ENCODE measurements at places on chromosomes 13 and 19.

- no peak for DNase-seq
Measured at GRCh38 chr13:48437371-48437770, 24.5 kb upstream of the LPAR6 start.

DNA sequence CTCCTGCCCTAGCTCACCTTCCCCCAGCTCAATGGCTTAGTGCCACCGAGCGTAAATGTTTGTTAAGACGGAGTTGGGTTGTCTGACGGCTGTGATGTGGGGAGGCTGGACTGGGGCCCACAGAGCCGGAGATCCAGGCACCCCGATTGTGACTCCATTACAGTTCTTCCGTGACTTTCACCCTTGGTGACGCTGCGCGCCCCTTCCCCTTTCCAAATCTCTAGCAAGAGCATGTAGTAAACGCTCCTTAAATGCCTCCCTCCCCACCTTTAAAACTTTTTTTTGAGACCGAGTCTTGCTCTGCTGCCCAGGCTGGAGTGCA is 829 bp downstream of the REEP6 start:
- DNase-seq = no peak

- DNase-seq = no peak
Measured at GRCh38 chr13:113125506-113126264, 3.1 kb downstream of the F10 start.

GRCh38 chr19:34666200-34666957 is 10.6 kb downstream of the SCGB2B2 start:
- no peak for DNase-seq

GRCh38 chr19:38932425-38933179 is 1.9 kb downstream of the MRPS12 start:
- no peak for DNase-seq

DNA sequence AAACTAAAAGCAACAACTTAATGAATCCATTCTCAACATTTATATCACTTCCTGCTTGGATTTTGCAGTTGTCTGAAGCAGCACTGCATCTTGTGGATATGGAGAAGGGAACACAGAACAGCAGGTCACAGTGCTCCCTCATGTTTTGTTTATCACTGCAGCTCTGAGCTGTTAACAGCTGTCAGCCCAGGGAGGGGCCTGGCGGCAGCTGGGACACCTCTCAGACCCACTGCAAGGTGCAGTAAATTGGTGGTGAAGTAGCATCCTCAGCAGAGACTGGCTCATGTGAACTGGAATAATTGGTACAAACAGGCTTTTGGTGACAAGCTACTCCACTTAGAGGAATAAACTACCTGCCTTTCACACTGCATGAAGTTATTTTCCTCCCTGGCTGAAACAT is 170.4 kb downstream of the LIG4 start:
- no peak for DNase-seq

DNA sequence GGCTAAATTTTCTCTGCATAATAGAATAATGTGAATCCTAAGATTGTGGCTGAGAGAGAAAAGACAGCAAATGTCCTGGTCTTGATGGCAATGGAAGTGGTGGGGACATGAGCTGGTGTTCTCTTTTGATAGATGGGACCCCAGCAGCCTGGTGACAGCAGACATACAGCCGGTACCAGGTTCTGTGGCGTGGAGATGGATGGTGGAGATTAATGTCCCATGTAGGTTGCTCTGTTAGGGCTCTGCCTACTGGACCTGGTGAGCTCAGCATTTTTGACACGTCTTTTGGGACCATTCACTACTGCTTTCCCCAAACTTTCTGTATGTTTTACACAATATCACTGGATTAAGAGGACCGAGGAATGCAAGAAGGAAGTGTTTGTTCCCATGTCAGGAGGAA is 8.2 kb upstream of the SIGLEC14 start:
- no peak for DNase-seq

- no peak for DNase-seq
Measured at GRCh38 chr13:77384999-77385398, 58.1 kb upstream of the MYCBP2 start.

DNA sequence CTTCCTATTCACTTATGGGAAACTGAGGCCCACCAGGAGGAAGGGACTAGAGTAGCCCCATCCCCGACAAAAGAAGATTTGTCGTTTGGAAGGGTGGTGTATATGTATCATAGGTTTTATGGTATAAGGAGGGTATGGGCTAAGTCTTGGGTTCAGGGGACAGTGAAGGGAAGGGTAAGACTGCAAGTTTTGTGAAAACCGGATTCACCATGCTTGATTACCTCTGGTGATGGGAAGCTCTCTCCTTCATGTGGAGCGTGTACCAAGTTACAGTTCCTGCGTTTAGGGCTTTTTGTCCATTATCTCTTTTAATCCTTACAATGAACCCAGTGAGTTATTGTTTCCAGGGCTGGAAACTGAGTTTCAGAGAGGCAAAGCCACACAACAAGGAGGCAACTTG is 3.8 kb downstream of the VASP start:
- no peak for DNase-seq

- no peak for DNase-seq
Measured at GRCh38 chr13:36125841-36126240, 5.3 kb downstream of the DCLK1 start.

GRCh38 chr19:10343495-10343894 is 4.1 kb upstream of the ICAM3 start:
- DNase-seq = no peak

GRCh38 chr19:9721861-9722260 is 46.7 kb downstream of the ZNF846 start:
- DNase-seq = no peak

GRCh38 chr19:36051637-36052036 is 2.4 kb downstream of the THAP8 start:
- DNase-seq = no peak

GRCh38 chr13:78194904-78195639 is 276.4 kb upstream of the EDNRB start:
- DNase-seq = no peak

GRCh38 chr13:42745655-42746054 is 35.7 kb upstream of the FAM216B start:
- no peak for DNase-seq

DNA sequence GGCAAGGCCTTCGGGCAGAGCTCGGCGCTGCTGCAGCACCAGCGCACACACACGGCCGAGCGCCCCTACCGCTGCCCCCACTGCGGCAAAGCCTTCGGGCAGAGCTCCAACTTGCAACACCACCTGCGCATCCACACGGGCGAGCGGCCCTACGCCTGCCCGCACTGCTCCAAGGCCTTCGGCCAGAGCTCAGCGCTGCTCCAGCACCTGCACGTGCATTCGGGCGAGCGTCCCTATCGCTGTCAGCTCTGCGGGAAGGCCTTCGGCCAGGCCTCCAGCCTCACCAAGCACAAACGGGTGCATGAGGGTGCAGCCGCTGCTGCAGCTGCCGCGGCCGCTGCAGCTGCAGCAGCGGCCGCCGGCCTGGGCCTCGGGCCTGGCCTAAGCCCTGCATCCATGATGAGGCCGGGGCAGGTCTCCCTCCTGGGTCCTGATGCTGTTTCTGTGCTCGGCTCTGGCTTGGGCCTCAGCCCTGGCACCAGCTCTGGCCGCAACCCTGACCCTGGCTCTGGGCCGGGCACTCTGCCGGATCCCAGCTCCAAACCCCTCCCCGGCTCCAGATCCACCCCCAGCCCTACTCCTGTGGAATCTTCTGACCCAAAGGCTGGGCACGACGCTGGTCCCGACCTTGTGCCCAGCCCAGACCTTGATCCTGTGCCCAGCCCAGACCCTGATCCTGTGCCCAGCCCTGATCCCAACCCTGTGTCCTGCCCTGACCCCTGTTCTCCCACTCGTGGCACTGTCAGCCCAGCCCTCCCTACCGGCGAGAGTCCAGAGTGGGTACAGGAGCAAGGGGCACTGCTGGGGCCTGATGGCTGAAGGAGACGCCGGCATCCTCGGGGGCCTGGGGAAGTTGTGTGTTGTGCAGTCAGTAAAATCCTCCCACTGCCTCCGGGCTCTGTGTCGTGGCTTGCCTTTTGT is 2.0 kb upstream of the MCOLN1 start:
- no peak for DNase-seq

- no peak for DNase-seq
Measured at GRCh38 chr19:582497-583197, 7.0 kb upstream of the HCN2 start.

DNA sequence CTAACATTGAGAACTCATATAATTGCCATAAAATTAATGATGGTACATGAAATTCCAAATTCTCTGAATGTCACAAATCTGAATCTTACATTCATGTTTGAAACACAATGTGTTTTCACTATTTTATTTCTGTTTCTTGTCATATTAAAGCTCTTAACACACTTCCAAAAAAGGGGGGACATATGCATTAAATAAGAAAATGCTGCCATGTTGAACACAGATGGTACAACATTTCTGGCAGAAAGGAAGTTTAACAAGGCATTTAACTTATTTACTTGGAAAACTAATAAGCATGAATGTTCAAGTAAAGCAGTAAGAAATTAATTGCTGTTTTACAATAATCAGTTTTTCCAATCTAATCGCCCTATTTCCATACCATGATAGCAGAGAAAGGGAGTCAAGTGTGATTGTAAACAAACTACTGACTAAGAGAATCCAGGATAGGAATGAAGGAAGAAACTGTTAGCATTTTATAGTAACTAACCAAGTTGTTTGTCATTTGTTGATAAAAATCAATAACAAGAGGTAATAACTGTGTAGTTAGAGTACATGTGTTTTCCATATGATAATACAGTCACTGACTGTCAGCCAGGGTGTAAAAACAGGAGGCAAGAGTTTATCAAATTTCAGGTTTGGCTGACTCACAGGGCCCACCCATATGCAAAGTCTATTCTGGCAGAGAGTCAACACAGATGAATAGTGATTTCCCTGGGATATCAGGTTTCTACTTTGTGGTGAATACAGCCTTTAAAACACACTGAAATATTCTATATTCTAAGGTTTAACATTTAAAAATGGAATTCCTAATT is 5.7 kb upstream of the FOXO1 start:
- DNase-seq = no peak

- DNase-seq = peak; percentile 97
Measured at GRCh38 chr13:110705826-110706569, at the start of gene CARS2. Gene CARS2 (minus strand): TSS chr13:110706116. CDS start chr13:110706093, 23 bp downstream.

DNA sequence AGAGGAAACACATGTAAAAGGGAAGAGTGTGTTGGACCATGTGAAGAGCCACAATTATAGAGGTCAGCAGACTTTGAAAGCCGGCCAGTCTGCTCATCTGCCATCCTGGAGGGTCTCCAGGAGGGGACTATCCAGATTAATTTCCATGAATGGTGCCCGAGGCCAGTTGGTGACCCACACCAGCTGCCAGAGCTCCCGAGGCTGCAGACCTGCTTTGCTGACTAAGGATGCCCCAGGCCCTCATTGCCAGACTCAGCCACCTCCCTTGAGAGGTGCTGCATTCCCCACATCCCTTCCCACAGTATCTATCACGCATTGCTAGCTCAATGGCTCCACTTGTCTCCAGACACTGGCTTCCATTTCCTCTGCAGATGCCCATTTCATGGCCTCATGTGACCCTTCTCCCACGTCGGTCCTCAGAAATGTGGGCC is 110.3 kb downstream of the NALCN start:
- DNase-seq = no peak

GRCh38 chr19:18675779-18676178 is 7.7 kb upstream of the CRTC1 start:
- DNase-seq = no peak

GRCh38 chr13:107244241-107244640 is 676.3 kb upstream of the ARGLU1 start:
- no peak for DNase-seq

DNA sequence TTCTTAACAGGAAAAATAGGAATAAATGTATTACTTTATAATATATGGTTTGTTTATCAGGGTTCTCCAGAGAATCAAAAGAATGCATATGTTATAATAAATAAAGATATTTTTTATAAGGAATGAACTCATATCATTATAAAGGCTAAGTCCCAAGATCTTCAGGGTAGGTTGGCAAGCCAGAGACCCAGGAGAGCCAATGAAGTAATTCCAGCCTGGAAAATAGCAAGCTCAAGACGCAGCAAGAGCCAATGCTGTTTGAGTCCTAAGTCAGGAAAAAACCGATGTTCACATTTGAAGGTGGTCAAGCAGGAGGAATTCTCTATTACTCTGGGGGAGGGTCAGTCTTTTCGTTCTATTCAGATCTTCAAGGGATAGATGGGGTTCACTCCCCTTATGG is 490.0 kb downstream of the PCDH20 start:
- no peak for DNase-seq

GRCh38 chr19:28242317-28242927 is 970.5 kb downstream of the UQCRFS1 start:
- no peak for DNase-seq

GRCh38 chr13:20843166-20843565 is 59.4 kb downstream of the XPO4 start:
- no peak for DNase-seq

GRCh38 chr13:70884196-70884595 is 775.9 kb upstream of the KLHL1 start:
- DNase-seq = no peak

DNA sequence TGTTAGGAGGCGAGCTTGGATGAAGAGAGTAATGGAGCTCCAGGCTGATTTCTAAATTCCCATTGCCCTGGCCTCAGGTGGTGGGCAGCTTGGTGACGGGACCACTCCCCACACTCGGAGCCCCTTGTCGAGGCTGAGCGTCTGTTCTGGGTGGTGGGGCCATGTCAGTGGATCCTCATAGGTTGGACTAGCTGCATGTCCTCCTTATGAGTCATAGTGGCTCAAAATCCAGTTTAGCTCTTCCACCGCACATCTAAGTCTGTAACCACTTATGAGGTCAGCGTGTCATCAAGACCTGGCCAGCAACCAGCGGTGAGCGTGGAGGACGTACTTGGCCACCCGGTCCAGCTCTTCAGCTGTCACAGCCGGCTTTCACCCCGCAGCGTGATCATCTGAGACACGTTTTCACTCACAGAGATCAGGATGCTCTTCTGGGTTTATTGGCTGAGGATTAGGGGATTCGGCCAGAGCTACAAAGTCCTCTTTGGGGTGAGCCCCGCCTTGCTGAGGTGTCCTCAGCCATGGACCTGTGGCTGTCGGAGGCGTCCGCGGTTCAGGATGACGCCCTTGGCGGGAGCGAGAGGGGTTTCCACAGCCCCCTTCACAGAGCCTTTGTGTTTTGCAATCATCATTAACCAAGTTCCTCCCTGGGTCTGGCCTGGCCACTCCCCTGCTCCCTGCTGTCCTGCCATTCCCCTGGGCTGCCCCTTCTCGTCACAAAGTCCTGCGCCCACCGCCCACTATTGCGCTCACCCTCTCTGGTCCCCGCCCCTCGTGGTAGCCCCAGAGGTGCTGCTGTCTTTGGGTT is 41.9 kb downstream of the ADPRHL1 start:
- DNase-seq = no peak

- DNase-seq = no peak
Measured at GRCh38 chr19:54449701-54450069, 686 bp downstream of the LENG8 start.

GRCh38 chr19:7254590-7254989 is 39.6 kb downstream of the INSR start:
- no peak for DNase-seq

Data from vagina (tissue), 2 donors.